NCI-H1048 (cell line): ENCODE measurements at places on chromosomes 3 and 15.

- no peak for DNase-seq
These were observed 157.6 kb downstream of the KLF13 start for GRCh38 chr15:31483986-31484951.

DNA sequence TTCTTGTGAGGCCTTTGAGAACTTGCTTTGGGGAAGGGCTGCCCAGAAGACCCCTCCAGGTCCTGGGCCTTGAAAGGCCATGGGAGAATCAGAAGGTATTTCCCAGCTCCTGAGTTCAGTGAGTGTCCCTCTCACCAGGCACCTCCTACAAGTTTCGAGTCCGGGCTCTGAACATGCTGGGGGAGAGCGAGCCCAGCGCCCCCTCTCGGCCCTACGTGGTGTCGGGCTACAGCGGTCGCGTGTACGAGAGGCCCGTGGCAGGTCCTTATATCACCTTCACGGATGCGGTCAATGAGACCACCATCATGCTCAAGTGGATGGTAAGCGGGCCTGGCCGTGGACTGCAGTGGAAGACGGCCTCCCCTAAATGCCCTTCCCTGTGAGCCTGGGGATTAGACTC, 68.3 kb downstream of the BOC start:
- no peak for DNase-seq

DNA sequence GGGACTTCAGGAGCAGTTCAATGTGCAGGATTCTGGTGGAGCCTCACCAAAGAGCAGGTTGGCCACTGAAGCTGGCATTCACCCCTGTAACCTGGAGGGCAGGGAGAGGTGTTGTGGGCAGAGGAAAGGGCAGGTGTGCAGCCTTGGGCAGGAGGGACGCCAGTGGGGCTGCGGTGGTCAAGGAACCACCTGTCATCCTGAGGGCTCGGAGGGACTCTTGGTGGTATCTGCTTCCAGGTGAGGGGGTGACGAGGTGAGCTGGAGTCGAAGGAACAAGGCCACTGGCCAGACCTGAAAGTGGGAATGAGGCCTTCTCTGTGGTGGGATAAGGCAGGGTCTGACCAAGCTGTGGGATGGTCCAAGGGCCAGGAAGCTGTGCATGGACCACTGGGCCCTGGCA, 269.5 kb downstream of the PLCL2 start:
- no peak for DNase-seq

GRCh38 chr3:55688154-55688553, 201.0 kb upstream of the WNT5A start:
- DNase-seq = no peak

DNA sequence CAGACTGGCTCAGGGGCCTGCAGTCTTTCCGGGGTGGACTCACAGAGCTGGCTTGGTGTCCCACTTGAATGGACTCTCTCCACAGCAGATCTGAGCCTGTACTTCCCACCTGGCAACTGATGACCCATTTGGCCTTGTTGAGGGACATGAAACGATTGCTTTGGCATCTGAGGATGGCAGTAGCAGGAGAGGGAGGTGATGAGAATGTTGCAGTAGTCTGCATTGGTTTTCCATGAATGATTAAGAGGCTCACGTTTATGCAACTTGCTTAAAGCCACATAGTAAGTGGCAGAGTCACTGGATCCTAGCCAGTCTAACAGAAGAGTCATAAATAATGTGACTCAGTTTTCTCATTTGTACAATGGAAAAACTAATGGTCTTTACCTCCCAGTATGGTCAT, 21.9 kb downstream of the IL20RB start:
- no peak for DNase-seq

GRCh38 chr15:48144889-48145288, 24.1 kb downstream of the SLC24A5 start:
- no peak for DNase-seq

- no peak for DNase-seq
These were observed 229.0 kb downstream of the ITPR1 start for GRCh38 chr3:4722103-4722502.

DNA sequence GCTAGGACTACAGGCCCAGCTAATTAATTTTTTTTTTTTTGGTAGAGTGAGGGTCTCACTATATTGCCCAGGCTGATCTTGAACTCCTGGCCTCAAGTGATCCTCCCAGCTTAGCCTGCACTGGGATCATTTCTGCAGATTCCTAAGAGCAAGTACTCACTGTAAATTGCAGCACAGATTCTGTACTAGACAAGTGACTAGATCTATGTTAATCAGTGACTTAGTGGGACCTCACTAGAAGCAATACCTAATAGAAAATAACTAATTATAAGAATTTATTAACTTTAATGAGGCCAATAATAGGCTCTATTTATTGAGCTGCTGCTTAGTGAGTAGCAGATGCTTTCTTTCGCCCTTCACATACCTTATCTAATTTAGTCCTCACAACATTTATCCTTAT, 10.6 kb upstream of the UTS2B start:
- DNase-seq = no peak

- DNase-seq = no peak
These were observed 163.1 kb downstream of the STAC start for GRCh38 chr3:36543276-36543997.
